ENCODE measurements at places on chromosomes 2 and 18.

- no peak for DNase-seq
Measured at GRCh38 chr2:12177455-12178288, 431.2 kb downstream of the LPIN1 start.

GRCh38 chr2:104873689-104874054 lies 19.8 kb downstream of the POU3F3 start:
- no peak for DNase-seq

GRCh38 chr2:54416166-54416813 lies 39.8 kb upstream of the SPTBN1 start:
- DNase-seq = no peak

- DNase-seq = peak; percentile 61
Measured at GRCh38 chr2:102615620-102616436, 3.5 kb upstream of the SLC9A2 start.

DNA sequence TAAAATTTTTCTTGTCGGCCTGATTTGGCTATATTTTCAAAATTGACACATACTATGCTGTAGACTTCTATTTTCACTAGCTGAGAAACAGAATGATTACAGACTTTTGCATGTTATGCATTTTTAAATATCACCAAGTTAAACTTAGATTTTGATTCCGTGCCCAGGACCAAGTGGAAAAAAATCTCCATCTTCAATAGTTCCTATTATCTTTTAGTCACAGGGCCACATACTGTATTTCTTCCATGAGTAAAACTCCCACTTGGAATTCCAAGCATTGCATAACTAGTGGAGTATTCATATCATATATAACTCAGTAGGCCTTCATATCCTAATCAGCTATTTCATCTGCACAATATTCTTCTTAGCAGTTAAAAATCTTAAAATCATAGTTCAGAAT lies 470.9 kb downstream of the ARHGAP15 start:
- no peak for DNase-seq

DNA sequence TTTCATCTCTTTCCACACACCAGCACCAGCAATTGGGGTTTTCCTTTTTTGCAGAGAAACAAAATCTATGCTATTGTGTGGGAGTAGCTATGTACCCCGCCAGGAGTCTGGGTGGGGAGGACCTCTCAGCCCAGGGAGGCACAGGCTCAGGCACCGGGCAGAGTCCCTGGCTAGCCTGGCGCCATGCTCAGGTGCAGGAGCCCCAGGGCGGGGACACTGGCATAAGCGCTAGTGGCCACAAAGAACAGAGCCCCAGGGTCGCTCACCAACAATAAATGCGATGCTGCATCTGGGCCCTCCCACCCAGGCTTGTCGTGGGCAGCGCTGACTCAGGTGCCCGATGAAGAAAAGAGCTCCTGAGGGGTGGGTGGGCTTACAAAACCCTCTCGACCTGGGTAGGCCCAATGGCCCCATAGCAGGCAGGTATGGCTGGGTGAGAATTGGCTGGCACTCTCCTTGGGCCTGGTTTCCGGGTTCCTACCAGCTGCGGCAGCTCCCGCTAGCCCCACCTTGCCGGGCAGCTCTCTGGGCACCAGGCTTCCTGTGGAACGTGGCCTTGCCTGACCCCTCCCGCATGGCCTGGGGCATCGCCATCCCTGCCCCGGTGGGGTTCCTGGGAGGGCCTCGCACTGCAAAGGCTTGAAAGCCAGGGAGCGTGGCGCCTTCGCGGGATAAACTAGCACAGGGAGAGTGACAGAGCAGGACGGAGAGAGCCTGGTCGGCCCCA lies 31.8 kb upstream of the COL6A3 start:
- no peak for DNase-seq

GRCh38 chr18:38198956-38199355 lies 633.4 kb upstream of the CELF4 start:
- DNase-seq = no peak

DNA sequence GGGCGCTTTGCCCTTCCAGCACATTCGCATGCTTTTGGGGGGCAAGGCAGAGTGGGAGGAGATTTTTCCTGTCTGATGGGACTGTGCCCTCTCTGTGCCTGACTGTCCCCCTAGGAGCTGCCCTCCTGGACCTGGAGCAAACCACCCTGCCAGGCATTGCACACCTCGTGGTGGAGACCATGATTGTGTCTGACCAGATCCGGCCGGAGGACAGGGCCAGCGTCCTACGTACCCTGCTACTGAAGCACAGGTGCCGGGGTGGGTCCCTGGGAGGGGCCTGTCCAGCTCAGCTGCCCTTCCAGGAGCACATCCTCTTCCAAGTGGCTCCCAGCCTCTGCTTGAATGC lies 5.3 kb downstream of the SLC4A3 start:
- no peak for DNase-seq

DNA sequence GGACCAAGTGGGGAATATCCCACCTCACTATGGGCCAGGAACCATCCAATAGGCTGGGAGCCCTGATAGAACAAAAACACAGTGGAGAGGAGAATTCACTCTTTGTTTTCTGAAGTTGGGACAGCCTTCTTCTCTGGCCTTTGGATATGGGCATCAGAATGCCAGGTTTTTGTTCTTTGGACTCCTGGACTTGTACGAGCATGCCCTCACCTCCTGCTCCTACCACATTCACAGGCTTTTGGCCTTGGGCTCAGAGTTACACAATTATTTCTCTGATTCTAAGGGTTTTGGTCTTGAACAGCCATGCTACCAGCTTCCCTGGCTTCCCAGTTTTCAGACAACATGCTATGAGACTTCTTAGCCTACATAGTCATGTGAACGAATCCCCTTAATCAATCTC lies 732.9 kb upstream of the VRK2 start:
- DNase-seq = no peak

GRCh38 chr2:73175663-73176204 lies 26.6 kb upstream of the NOTO start:
- DNase-seq = peak; percentile 67

GRCh38 chr2:233689031-233689430 lies 3.7 kb upstream of the UGT1A6 start:
- DNase-seq = no peak

DNA sequence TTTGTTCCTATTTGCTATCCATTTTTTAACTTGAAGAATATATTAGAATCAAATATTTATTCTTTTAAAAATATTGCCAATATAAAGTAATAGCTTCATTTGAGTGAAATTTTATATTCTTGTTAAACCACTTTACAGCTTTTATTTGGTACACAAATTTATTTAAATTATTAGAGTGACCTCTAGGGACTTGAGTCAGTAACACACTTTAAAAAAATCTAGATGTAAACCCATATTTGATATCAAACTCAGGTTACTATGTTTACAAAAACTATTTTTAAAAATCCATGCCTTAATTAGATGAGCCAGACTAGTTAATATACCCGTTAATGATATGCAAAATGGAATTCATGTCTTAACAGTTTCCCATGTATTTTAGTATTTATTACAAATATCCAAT lies 134.6 kb downstream of the MAP4K4 start:
- no peak for DNase-seq

DNA sequence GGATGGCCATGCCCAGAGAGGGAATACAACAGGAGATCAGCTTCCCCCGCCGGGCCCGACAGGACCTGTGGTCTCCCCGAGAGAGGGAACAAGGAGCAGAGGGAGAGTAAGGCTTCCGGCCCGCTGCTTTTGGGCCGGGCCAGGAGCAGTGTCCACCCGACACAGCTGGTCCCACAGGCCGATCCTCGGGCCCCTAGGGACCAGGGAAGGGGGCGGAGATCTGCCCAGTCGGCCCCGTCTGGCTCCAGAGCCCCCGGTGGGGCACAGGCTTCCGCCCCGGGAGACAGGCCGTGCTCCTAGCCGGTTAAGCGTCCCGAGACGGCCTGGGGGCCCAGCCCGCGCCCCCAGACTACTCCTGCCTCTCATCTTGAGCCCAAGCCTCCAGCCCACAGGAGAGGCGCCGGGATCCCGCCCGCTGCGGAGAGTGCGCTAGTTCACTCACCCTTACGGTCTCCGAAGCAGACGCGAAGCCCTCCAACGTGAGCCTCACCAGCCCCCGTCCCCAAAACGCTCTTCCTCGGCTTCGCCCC lies at the start of gene MCFD2:
TSS of gene MCFD2 (minus strand) at position 526 of the 530 bp plus-strand sequence. CDS start 6,635 bp downstream, outside the sequence.
- DNase-seq = no peak

DNA sequence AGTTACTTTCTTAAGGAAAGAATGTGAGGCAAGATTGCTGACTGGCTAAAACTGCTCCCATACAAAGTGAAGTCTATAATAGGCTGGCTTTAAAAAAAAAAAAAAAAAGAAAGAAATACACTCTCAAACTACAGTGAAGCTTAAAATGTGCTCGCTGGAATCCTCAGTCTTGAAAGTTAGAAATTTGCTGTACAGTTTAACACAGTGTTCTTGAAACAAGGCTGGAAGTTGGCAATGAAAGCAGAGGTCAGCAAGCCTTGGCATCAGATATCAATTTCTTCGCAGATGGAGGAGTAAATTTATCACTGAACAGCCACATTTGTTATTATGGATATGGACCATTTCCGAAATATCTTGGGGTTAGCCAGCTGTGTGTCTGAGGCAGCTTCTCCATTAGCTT lies 392.9 kb downstream of the ZNF516 start:
- DNase-seq = no peak

DNA sequence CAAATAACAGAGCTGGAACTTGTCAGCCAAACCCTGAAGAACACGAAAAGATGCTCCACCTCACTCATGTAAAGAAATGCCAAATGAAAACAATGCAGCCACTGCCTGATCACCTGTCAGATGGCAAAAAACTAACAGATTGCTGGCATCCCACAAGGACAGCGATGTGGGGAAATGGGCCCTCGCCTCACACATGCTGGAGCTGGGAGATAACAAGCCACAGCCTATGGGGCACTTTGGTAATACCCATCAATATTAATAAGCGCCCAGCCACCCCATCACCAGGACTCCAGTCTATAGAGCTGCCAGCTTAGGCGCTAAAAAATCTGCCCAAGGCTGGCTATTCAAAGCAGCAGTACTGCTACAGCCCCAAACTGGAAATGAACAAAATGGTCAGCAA lies 27.0 kb downstream of the TFCP2L1 start:
- no peak for DNase-seq

DNA sequence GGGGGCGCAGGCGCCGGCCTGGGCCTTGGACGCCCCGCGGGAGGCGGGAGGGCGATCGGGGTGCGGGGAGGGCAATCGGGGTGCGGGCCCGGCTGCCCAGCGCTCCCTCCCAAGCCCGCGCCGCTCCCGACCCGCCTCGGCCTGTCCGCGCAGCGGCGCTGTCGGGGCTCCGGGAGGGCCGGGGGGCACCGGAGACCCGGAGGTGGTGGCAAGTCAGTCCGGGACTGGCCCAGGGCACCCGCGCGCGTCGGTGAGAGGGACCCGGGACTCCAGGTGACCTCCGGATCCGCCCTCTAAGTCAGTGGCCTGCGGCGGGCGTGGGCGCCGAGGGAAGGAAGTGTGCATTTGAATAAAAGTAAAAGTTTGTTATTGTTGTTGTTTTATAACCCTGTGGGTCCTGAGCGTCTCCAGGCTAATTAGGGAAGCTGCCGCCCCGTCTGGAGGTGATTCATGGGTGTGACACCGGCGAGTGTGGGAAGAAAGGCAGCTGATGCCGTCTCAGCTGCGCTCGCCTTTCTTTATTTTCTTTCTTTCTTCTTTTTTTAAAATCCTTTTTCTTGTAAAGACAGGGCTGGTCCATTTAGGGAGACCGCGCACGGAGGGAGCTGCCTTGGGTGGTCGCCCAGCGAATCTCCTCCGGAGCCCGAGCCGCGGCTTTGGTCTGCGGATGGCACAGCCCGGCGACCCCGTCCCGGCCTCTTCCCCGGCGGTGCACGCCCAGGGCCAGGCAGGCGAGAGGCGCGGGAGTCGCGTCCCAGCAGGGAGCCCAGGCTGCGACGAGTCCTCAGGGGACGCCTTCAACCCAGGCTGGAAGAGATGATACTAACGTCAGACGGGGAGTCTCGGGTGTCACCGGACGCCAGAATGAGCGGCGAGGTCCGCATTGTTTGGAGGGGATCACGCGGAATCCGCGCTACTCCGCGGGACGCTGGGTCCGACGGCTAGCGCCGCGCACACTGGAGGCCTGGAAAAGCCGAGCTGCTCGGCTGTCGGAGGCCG lies 627 bp upstream of the CRACDL start:
- no peak for DNase-seq

DNA sequence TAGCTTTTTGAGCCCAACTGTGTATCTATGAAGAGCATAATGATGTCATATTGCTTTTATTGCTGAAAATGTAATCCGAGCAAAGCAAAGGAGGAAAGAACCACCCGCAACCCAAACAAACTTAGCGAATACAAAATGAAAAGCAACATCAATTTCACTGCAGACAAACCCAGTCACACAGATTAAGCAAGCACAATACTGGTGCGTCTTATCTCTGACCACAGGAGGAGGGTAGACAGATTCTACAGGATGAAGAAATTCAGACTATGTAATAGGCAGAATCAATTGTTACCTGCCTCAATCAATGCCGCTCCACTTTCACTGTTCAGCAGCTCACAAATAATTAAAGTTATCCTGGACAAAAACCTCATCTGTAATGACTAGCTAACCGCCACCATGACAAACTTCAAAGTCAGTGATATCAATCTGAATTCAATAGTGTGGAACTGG lies 115.5 kb upstream of the SP3 start:
- DNase-seq = no peak

- no peak for DNase-seq
Measured at GRCh38 chr2:206163251-206163880, 3.7 kb downstream of the EEF1B2 start.

DNA sequence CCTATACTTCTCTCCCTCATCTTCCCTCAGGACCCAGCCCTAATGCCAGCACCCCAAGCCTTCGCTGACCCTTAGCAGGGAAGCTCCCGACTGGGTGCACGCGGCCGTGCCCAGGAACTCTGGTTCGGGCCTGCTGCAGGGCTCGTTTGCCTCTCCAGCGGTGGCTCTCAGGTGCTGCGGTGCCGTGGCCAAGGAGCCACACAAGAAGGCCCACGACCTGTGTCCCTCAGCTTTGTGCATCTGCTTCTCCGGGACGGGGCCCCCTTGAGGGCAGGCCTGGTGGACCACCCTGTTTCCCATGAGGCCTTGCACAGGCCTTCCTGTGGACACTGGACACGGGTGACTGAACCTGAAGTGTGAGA lies 17.7 kb downstream of the BOK start:
- DNase-seq = no peak

GRCh38 chr2:85746321-85747004 lies 7.3 kb upstream of the ATOH8 start:
- DNase-seq = no peak

GRCh38 chr2:273333-273732 lies 8.6 kb downstream of the ACP1 start:
- peak; percentile 82 for DNase-seq

DNA sequence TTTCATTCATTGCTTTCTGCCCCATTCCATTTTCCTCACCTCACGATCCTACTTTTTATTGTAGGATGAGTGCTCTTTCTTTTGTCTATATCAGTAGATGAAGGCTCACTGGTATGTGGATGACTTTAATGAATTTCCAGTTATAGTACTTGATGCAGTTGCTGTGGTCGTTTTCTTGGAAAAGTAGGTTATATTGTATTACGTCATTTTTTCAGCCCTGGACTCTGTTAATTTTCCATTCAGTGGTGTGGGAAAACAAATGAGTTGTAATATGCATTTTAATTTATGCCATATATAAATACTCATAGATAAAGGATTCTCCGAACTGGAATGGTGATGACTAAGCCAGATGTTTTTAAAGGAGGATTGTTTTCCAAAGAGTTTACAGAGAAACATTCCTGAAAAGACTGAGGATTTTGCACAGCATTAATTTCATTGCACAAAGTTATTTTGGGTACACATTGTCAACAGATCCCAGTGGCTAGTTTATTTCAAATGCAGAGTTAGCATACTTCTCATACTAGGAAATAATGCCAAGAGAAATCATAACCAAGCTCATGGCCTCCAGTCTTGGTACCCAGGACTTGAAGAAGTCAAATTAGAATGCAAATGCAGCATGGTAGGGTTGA lies 189.7 kb downstream of the PAX3 start:
- DNase-seq = no peak
